ENCODE measurements at places on chromosomes 5 and 9. TPM values are rescaled to one million over a fixed set of nuclear protein-coding genes. Genes with fewer than 3 reads are reported as not detected.

Gene CNTFR
- 5.6 TPM for total RNA-seq

Gene PCDHGA6
- 9.6 TPM for total RNA-seq

Gene PRELID2
- 56.8 TPM for total RNA-seq

Gene RNF14
- total RNA-seq: 69.7 TPM

Gene KLF4
- 39.6 TPM for total RNA-seq

Gene TNFSF8
- 2.3 TPM for total RNA-seq

Gene SPINK6
- total RNA-seq: not detected

- DNase-seq: no peak
These were observed 421.6 kb downstream of the IRX1 start for GRCh38 chr5:4017076-4017803.

- no peak for DNase-seq
These were observed 1824.4 kb upstream of the CDH9 start for GRCh38 chr5:28862860-28863196.

DNA sequence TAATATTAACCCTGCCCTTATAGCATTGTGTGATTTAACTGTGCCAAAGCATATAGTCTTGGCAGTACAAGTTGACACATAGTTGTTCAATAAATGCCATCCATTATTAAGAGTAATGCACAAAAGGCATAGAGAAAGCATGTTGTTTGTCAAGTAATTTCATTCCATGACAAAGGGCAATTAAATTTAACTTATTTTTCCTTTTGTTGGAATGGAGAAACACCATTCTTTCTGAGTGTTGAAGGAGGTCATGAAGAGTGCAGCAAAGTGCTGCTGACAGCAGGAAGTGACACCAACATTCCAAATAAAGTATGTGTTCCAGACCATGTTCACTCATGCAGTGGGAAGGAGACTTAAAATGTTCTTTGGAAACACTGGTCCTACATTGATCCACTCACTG is 29.1 kb downstream of the ANKDD1B start:
- DNase-seq: no peak

GRCh38 chr9:137924761-137925369 is 47.3 kb downstream of the CACNA1B start:
- no peak for DNase-seq

GRCh38 chr9:77464661-77465060 is 183.5 kb downstream of the GNA14 start:
- DNase-seq: no peak

- DNase-seq: no peak
These were observed 367.0 kb upstream of the DAP start for GRCh38 chr5:11128021-11128420.

GRCh38 chr5:172696171-172696849 is 55.2 kb downstream of the NEURL1B start:
- DNase-seq: no peak

DNA sequence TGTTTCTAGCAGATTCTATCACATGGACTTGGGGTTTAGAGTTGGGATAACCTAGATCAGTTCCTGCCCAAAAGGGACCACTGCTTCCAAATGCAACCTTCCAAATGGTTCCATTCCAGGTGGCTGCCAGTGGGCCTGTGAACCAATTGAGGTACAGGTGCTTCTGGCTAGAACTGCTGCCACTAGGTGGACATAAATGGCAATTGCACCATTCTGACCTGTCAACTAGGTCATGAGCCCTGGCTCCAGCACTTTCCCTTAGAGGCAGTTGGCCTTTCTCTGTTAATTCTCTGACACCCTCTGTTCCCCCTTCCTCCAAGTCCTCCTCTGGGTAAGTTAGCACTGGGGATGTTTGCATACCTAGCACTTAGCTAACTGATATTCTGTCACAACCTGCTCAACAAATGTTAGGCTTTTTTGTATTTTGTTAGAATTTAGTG is 16.6 kb upstream of the HEMGN start:
- DNase-seq: no peak

DNA sequence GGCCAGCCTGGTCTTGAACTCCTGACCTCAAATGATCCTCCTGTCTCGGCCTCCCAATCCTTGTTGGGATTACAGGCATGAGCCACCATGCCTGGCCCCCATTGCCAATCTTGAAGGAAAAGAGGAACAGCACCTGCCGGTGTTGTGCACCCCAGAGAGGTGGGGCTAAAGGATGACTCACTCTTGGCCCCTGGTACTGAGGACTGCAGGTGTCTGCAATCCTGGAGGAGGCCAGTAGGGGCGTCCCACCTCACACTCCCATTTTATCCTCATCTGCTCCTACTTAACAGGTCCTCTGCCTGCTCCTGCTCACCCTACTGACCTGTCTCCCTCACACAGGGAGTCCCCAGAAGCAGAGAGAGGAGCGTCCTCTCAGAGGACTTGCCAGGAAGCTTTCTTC is 390.4 kb downstream of the ARHGEF28 start:
- no peak for DNase-seq
